IPS DF 6.9 (cell line): ENCODE measurements at places on chromosomes 2 and 18.

GRCh38 chr2:77144772-77145171 is 377.4 kb downstream of the LRRTM4 start:
- no peak for DNase-seq

DNA sequence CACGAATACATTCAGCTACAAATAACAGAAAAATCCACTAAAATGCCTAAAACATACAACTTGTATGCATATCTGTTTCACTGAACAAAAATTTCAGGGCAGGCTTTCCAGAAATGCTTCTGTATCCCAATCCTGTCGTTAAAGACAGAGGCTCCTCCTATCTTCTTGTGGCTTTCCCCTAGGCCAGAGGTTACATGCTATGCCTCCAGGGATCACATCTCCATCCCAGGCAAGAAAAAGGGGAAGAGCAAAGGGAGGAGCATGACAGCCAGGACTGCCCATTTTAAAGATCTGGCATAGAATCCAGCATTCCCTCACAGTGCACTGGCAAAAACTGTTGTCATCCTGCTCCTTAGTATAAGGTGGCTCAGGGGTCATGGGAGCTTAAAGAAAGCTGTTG is 268.7 kb upstream of the SETBP1 start:
- DNase-seq: no peak

GRCh38 chr2:216792222-216793021 is 67.4 kb downstream of the TNP1 start:
- no peak for DNase-seq

DNA sequence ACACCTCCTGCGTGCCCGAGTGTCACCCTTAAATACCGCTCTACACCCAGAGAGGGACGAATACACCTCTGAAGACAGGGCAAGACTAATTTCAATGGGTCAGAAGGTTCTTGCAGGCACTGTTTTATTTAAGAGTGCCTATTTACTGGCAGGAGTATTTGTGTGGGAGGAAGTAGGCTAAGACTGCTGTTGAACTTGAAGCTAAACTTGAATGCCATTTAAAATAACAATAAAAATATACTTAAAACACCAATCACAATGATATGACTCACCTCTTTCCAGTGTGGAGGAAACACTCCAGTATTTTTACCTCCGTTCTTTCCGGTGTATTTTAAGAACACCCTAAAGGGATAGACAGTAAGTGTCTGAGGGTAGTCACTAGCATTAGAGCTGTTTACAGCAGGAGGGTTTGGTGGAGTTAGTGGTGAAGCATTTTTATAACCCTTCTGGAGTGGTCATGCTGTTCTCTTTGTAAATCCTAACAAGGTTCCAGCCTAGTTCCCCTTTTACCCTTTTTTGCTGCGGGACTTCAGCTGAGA is 9.6 kb upstream of the HOXD1 start:
- DNase-seq: no peak

DNA sequence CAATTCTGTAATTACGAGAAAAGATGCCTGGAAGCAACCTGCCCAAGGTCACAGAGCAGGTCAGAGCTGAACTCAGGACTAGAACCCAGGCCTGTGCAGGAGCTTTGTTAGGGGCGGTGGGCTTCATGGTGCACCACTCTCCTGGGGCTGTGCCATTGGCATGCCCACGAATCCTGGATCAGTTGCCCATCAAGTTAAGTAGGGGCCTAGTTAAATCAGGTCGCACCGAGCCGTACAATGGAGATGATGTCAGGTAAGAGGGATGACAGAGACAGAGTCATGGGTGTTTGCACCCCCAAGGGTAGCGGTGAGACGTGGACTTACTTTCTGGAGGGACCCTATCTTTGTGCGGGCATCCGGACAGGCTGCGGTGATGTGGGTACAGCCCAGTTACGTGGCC is 172.6 kb upstream of the PXDN start:
- no peak for DNase-seq

- DNase-seq: peak; percentile 94
These were observed at the start of gene POU3F3 for GRCh38 chr2:104853534-104854497. Gene POU3F3, plus strand, starts transcription at chr2:104854115. Its CDS starts 1,396 bp downstream, at chr2:104855511.

DNA sequence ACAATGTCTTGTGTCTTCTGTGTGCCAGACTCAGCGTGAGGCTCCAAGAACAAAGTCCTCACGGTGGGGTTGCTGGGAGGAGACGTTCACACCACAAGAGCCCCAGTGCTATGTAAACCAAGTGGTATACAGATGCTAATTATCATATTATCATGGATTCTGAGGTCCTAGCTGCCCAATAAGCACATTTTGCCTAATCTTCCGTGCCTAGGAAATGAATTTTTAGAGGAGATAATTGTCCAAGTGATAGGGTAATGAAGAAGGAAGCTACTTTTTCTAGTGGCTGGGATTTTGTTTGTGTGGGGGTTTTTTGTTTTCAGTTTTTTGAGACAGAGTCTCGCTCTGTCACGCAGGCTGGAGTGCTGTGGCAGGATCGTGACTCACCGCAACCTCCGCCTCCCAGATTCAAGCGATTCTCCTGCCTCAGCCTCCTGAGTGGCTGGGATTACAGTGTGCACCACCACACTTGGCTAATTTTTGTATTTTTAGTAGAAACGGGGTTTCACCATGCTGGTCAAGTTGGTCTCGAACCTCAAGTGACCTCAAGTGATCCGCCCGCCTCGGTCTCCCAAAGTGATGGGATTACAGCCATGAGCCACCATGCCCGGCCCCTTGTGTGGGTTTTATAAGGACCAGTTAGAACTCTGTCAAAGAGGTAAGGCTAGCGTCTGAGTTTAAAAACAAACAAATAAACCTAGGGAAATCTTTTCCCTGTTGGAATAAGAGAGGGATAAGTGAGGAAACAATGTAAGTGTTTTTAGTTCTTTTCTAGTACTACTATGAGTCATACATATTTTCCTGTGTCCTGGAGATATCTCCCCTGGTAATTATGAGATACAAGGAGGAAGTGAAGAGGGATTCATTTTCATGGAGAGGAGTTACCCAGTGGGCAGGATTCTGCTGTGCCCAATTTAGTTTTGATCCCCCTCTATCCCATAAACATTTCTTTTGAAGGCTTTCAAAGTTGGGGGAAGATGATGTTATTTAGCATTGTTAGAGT is 9.5 kb upstream of the SMAD7 start:
- DNase-seq: peak; percentile 98

- DNase-seq: no peak
These were observed 17.1 kb downstream of the SLC8A1 start for GRCh38 chr2:40434731-40435271.

DNA sequence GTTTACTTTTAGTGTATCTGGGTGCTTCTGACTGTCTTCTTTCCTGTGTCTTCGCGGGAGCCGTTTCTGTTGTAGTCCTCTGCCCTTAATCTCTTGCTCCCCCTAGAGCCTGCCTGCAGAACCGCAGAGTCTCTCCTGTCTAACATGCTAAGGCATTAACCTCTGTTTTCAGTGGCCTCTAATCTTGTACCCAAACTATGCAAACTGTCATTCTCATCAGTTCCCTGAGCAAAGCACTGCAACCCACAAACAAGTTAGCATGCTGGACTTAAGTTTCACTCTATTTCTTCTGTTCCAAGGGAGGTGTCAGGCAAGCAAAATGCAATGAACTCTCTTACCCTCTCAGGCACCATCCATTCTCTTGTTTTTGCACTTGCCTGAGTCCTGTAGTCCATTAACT is 138.4 kb downstream of the OTX1 start:
- peak; percentile 27 for DNase-seq

DNA sequence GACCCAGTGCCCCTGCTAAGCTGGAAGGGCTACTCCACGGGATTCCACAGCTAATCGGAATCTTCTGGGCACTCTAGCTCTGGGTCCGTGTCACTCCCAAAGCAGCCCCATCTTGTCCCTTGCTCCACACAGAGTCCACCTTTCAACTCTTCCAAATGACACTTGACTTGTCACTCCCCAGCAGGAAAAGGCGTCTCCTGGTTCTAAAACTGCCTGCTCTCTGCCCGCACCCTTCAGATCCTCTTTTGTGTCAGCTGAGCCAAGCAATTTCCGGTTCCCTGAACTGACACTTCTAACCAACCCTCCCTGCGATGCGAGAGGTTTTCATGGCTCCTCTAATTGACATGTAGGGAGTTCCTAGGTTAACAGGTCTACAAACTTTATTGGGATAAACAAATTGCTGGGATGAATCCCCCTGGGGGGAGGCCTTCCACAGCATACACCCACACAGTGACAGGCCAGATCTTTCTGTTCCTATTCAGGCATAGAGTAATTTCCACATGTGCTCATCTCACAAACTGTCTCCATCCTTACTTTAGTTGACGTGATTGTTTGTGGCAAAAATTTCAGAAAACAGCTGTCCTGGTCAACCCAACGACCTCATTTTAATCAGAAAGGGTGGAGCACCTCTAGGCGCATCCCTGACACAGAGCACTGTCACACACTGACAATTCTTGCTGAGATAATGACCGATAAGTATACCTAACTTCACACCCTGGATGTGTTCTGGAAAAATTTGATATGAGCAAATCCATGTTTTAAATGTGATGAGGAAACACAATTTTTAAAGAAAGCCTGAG is 104.9 kb downstream of the RBMS1 start:
- DNase-seq: no peak

- no peak for DNase-seq
These were observed 75.4 kb upstream of the MAP2 start for GRCh38 chr2:209348433-209348832.

- DNase-seq: no peak
These were observed 85.8 kb upstream of the DNAJC10 start for GRCh38 chr2:182630207-182630606.

DNA sequence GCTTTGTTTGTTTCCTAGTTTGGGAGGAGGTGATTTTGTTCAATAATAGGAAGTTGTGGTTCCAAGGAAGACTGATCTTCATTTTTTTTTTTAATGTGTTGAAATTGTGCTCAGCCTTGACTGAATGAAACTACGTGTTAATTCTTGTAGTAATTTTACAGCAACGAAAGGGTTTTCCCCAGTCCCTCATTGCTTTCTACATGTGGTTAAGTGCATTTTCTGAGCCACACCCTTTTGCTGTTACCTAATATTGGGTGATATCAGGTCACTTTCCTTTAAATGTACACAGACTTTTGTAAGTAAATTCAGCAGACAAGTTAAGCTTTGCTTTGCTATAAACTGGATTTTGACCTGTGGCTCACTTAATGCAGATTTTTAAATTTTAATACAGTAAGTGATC is 73.6 kb downstream of the OTX1 start:
- no peak for DNase-seq

DNA sequence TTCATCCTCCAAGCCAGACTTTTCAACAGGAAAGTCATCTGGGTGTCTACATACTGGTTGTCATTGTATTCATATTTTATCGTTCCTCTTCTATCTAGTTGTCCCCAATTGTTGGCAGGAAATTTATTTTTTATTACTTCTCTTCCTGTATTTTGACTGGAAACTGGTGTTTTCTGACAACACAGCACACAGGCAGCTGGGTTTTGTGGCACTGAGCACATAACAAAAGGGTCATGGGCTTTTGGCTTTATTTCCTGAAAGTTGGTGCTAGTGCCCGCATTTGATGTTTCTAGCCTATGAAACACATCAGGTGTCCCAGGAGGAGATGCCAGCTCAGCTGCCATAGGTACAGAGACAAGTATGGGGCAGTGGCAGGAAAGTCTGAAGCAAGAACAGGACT is 126.4 kb downstream of the TMEM17 start:
- no peak for DNase-seq

DNA sequence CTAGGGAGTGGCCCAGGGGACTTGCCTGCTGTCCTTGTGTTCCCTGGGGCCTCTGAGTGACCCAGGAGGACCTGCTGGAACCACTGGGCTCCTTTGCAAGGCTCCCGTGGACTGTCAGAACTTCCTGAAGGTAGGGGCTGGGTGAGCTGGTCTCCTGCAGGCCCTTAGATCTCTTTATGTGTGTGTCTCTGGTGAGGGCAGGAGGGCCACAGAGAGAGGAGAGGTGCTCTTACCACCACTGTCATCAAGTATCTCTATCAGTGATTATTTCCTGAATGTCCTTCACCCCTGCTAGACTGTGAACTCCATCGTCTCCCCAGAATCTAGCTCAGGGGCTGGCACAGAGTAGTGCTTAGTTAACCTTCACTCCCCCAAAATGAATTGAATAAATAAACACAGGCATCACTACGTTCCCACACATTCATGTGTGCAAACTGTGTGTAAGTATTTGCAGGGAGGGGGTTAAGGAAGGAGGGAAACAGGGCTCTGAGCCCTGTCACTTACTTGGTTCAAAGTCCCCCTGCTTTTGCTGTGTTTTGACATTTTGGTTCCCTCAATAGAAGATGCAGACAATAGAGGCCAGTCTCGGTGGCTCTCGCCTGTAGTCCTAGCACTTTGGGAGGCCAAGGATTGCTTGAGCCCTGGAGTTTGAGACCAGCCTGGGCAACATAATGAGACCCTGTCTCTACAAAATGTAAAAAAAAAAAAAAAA is 100.8 kb upstream of the HAAO start:
- no peak for DNase-seq

GRCh38 chr2:1803217-1804110 is 59.1 kb upstream of the PXDN start:
- no peak for DNase-seq

- DNase-seq: no peak
These were observed 120.8 kb downstream of the NFATC1 start for GRCh38 chr18:79516441-79516931.

DNA sequence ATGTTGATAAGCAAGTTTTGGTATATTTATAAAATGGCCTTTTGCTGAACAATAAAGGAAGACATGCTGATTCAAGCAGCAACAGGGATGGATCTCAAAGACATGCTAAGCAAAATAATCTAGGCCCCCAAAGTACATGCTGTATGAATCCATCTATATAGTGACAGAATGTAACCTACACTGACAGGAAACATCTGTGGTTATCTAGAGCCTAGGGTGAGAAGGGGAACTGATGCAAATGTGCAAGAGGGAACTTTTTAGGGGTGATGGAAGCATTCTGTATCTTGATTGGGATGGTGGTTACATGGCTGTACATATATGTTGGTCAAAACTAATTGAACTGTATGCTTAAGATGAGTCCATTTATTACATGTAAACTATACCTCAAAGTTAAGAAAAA is 24.2 kb downstream of the CNRIP1 start:
- no peak for DNase-seq

GRCh38 chr18:59629894-59630293 is 67.3 kb downstream of the CCBE1 start:
- DNase-seq: no peak

GRCh38 chr2:21005700-21006422 is 38.0 kb downstream of the APOB start:
- no peak for DNase-seq

GRCh38 chr18:41311571-41312547 is 643.2 kb upstream of the PIK3C3 start:
- peak; percentile 41 for DNase-seq
